Left cardiac atrium (tissue), 4 donors: ENCODE measurements at places on chromosomes 16 and 17. TPM values are rescaled to one million over a fixed set of nuclear protein-coding genes. Genes with fewer than 3 reads are reported as not detected.

Gene PRSS36
- total RNA-seq, result 4.2 TPM

DNA sequence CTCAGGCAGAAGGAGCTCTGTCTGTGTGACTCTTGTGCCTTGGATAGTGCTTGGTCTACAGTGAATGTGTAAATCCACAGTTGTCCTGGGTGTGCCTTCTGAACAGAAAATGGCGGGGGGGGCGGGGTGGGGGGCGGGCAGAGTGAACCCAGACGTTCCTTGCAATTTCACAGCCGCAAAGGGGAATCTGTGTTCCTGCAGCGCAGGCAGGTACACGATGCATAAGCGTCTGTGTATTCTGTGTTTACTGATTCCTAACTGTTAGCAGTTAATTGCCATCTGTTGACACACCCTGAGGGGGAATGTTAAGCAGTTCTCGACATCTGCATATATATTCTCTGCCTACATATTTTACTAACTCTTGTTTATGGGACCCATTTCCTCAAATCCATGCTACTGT, 123.5 kb upstream of the ZFHX3 start:
- DNase-seq, result no peak

GRCh38 chr16:86590501-86591144, 12.3 kb downstream of the FOXL1 start:
- DNase-seq, result no peak

DNA sequence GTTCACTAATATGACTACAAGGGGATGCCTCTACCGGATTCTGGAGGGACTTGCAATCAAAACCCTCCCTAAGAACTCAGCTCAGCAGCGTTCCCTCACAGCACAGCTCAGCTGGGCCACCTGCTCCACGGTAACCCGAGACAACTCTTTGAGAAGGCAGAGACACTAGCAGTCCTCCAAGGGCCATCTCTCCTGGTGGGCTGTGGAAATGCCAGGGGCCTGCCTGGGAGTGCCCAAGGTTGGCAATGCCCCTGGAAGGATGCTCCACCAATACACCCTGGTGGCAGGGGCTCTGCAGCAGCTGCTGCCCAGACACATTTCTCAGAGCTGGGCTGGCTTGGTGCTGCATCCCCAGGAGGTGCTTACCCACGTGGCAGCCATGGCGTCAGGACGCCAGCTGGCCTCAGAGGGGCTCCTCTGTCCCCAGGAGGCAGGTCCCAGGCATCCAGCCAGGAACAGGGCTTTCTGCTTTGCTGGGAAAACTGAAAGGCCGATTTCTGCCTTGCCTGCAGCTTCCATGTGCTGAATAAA, 16.5 kb downstream of the CDIP1 start:
- DNase-seq, result peak; percentile 45

DNA sequence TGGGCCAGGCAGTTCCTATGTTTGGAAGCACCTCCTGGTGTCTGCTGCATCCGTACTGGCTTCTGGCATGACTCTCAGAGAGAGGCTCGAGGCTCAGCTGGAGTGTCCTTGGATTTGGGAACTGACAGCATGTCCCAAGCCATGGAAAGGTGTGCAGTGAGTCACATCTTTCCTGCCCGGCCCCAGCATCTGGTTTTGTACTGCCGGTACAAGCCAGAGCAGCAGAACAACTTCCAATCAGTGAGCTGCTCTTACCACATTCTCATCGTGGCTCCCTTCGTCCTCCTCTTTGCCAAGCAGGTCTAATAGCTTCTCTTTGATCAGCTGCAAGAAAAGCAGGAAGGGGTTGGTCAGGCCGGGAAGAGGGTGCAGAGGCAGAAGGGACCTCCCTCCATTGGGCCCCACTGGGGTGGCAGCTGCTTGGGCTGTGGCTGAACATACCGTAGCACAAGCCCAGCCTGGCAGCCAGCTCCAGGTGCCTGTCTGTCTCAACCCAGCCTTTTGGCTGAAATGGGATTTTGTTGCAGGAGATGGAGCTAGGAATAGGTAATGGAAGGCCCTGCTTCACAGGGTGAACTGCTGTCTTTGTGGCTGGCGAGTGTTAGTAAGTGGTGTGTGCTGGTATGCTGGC, 24.2 kb downstream of the SPACA3 start:
- DNase-seq, result no peak

DNA sequence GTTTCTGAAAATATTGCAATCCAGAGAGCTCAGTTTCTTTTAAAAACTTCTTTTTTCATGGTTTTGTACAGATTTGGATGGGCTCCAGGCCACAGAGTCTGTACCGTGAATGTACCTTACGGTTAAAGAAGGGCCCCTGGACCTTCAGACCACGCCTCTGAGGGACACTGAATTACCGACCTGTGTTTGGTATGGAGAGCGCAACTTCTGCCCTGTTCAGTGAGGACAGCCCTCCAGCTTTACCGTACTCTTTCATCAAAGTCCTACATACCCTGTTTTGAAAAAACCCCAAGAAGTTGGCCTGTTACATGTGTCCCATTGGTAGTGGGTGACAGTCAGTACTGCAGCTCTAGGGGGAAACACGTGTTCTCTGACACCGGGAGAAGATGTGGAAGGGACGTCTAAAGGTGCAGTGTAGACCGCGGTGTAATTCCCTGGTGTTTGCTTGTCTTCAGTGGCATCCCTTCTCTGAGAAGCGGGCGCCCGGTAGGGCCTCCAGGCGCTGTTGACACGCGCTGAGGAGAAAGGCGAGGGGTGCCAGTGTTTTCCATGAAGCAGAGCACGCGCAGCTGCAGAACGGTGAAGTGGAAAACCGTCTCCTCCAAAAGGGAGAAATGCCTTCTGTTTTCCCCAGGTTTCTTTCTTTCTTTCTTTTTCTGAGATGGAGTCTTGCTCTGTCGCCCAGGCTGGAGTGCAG, 6.2 kb downstream of the PGS1 start:
- no peak for DNase-seq

DNA sequence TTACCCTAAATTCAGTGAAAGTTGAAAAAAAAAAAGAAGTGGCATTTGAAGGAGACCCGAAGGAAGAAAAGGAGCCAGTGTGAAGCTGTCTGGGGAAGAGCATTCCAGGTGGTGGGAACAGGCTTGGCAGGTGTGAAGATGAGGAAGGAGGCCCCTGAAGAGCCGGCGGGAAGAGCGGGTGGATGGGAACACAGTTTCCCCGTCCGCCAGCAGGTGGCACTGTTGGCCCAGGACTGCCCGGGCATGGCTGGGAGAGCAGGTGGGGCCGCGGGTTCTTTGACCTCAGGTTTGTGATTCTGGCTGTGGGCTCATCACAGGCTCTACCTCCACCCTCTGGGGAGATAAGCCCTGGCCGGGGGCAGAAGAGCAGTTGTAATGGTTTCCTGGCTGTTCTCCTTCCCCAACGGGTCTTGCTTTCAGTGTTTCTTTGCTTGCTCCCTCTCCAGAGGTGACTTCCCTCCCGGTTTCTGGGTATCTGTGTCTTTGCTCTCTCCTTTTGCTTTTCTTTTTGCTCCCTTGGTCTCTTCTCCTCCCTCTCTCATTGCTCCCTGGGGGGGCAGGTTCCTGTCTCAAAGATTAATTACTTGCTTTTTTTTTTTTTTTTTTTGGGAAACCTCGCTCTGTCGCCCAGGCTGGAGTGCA, 32.3 kb downstream of the RAP1GAP2 start:
- DNase-seq, result peak; percentile 77

DNA sequence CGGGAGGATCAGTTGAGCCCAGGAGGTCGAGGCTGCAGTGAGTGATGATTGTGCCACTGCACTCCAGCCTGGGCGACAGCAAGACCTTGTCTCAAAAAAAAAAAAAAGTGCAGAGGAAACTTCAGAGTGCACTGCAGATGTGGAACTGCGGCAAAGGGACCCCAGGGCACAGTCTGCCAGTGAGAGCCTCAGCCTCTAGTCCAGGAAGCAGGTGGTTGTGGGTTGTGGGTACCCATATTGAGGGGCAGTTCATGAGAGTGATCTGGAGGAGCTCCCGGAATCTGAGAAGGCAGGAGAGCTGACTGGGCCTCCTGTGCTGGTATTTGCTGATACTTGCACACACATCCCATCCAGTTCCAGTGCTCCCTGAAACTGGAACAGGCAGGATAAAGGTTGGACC, 13.1 kb downstream of the FOXN1 start:
- no peak for DNase-seq

GRCh38 chr17:46911311-46911710, 11.6 kb upstream of the GOSR2 start:
- DNase-seq, result no peak

- no peak for DNase-seq
Observed at GRCh38 chr16:47503936-47504335, 42.8 kb downstream of the PHKB start.
